ENCODE measurements at places on chromosomes 7 and 10.
A peak's percentile ranks its signal among the peaks of the same experiment; 100 is the strongest.

- no peak for DNase-seq
Observed at GRCh38 chr7:132095111-132095765, 481.0 kb downstream of the PLXNA4 start.

DNA sequence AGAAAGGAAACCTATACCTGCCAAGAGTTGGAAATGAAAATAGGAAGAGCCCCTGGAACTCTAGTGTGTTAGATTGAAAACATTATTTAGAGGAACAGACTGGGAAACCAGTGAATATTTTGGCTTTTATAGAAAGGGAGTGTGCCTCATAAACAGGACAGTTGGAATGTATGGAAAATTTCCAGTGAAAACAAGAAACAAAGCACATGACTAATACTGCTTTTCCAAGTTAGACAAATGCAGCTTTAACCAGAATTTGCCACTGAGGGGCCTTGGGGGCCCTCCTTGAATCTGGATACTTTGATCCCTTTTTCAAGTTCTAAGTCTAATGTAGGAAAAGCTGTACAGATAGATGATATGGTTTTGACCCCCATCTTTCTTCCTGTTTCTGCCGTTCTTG lies 21.2 kb downstream of the ITGB8 start:
- no peak for DNase-seq

- peak; percentile 49 for DNase-seq
Observed at GRCh38 chr10:96470116-96470743, 43.5 kb downstream of the TLL2 start.

GRCh38 chr7:112080441-112080840 lies 125.8 kb downstream of the DOCK4 start:
- no peak for DNase-seq

- DNase-seq: no peak
Observed at GRCh38 chr7:125876431-125876830, 946.8 kb upstream of the POT1 start.

GRCh38 chr10:6242089-6242488 lies 39.4 kb downstream of the PFKFB3 start:
- DNase-seq: no peak

- peak; percentile 35 for DNase-seq
Observed at GRCh38 chr7:3200504-3200903, 100.5 kb upstream of the SDK1 start.

DNA sequence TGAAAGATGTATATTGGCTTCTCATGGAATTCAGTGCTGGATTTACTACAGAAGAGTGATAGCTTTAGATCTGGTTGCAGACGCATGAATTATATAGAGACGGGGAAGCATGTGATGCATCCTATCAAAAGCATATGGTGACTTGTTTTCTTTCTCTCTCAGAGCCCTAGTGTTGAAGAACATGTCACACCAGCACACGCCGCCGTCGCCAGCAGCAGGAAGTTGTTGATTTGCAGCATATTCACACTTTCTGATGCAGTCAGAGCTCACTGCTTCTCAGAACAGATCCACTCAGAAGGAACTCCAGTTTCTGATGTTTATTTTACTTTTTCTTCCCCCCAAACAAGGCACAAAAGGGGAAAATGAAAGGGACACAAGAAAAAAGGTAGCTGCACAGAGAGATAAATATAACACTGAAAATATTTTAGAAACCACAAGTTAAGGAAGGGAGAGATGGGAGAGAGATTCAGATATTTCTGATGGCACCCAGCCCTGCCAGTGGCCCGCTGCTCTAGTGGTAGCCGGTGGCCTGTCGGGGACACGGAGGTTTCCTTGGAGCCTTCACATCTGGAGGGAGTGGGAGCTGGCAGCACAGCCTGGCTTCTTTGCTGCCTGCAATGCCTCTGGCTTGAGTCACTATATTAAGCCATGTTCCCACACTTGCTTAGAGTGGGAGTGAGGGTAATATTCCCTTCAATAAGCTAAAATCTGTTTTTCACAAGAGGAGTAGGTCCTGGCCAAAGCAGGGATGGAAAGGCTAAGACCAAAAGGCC lies 123.2 kb downstream of the NRP1 start:
- peak; percentile 24 for DNase-seq

Data from activated T-cell treated with anti-CD3 and anti-CD28 coated beads, Interleukin-2, amount 50 U/mL, for 48 hours (primary cell).